ENCODE measurements at places on chromosomes 7 and 10.

GRCh38 chr7:1193593-1194424, 33.8 kb upstream of the ZFAND2A start:
- no peak for DNase-seq

GRCh38 chr7:29853789-29854188, 47.5 kb downstream of the WIPF3 start:
- DNase-seq, result no peak

DNA sequence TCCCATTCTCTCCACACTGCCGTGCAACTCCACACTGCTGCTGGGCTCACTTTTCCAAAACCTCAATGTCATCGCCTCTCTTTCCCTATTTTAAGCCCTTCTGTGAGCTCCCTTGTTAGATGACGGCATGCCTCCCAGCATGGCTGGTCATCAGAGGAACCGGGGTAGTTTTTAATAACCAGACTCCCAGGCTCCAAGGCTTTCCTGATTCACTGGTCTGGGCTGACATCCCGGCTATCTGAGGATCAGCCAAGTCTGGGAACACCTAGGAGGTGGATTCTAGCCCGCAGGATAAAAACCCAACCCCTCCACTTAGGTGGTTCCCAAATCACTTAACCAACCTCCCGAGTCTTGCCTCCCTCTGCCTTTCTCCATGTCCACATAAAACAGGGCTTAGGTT, 295.4 kb upstream of the FZD8 start:
- DNase-seq, result no peak

DNA sequence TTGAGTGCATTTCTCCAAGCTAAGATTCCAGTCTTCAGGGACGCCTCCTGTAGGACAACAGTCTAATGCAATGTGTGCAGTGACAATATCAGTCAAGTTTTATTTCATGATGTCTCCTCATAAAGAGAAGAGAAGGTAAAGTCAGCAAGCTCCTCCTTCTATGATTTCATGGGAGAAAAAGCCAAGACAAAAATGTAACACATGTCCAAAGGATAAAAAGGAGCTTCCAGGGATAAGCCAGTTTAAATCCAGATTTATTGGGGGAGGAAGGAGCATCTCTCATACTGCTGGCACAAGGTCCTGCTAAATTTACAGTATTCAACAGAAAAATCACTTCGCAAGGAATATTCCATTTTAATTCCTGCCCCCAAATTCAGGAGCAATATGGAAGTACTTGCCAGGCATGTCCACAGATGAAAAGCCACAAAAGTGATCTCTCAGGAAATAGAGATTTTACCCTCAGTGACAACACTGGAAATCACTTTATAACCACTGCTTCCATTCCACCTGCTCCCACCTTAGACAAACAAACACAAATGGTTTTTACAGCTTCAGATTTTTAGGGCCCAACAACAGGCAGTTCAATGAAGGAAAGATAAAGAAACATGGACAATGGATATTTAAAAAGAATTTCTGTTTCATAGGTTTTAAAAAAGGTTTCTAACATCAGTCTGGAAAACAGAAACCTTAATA, 677.5 kb upstream of the C7orf33 start:
- no peak for DNase-seq

DNA sequence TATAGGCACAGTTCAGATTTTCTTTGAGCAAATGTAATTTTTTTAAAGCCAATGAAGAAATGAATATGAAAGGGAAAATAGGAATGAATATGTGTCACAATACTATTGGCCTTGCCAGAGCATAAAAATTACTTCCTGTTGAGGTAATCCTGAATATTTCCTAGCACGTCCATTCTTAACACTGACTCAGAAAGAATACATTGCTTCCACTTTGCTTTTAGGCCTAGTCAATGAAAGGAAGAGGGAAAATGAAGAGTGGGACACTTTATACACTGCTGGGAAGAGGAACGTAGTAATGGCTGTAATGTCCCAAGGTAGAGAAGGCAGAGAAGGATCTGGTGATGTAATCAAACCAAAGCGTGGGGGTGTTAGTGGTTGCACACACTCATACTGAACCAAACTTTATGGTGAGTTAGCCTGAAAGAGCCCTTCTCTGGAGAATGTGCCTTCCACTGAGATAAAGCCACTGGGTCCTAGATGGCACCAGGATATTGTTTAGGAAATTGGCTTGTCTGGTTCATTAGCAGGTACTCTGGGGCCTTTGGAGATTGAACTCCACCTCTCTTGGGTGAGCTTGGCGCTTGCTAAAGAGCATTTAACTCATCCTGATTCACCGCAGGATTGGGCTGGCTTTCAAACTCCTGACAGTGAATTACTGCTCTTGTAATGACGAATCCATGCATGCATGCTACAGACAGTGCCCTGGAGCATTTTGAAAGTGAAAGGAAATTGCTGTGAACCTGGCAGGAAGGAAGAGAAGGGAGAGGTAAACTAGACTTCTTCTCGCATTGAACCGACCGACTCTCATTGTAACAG, 254.9 kb downstream of the KIAA1217 start:
- DNase-seq, result no peak

DNA sequence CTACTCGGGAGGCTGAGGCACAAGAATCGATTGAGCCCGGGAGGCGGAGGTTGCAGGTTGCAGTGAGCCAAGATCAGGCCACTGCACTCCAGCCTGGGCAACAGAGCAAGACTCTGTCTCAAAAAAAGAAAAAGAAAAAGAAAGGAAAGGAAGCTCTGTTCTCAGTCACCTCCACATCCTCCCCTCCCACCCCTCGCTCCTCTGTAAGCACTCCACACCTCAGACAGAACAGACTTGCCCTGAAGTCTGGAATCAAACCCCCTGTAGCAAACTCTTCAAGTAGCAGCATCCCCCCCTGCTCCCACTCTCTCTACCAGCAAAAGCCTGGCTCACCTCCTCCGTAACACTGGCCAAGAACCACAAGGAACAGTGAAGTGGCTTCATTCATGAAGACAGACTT, 66.7 kb downstream of the PARD3 start:
- no peak for DNase-seq
